ENCODE measurements at places on chromosomes 7 and 10. TPM values are rescaled to one million over a fixed set of nuclear protein-coding genes. Genes with fewer than 3 reads are reported as not detected.

The TMEM229A gene
- total RNA-seq: not detected

The DLX6 gene
- not detected for total RNA-seq

- DNase-seq: peak; percentile 8
Measured at GRCh38 chr7:47327346-47327697, 254.6 kb downstream of the TNS3 start.

GRCh38 chr7:42103020-42103419 is 134.0 kb downstream of the GLI3 start:
- DNase-seq: no peak

The ACSL5 gene
- total RNA-seq: 9.6 TPM
